ENCODE measurements at places on chromosomes 12 and 14.
A peak's percentile ranks its signal among the peaks of the same experiment; 100 is the strongest.

- no peak for DNase-seq
These were observed 40.9 kb upstream of the EAPP start for GRCh38 chr14:34580381-34580780.

DNA sequence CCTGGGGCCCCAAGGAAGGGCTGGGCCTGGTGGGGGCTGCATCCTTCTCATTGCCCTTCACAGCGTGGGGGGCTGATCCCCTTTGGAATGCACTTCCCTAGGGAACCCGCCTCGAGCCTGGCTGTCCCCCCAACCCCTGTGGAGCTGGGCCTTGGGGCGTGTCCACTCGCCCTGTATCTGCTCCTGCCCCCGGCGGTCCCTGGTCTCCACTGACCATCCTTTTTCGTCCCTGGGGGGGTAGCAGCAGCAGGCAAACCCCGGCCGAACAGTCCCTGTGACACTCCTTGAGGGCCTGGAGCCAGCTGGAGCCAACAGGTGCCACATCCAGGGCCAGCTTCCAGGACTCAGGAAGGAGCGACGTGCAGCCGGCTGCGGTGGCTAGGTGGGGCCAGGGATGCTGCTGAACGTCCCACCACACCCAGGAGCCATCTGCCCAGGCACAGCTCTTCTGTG is 9.4 kb upstream of the GPR132 start:
- peak; percentile 85 for DNase-seq

DNA sequence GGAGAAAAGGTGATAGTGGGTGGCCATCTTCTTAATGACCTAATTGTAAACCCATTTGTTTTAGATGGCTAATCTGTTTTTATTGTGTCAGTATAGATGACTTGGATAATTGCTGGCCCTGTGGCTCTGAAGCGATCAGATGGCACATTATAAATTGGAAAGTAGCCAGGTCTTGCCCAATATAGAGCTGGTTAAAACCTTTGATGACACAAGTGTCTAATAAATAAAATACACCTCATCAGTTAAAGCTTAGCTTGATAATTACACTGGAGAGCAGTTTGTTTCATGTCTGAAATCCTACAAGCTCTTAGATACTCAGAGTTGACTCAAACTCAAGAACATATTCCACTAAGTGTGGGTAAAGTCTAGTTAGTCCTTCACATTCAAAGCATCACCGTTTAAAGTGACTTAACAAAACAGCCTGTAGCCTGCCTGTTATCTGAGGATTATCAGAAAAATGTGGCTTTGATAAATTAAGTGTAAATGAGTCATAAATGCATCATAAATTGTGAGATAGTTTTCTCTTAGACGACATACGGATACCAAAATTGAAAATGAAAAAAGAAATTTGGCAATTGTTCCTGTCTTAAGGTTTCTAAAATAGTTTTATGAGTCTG is 280.9 kb downstream of the LRIG3 start:
- DNase-seq, result peak; percentile 92

GRCh38 chr12:49671031-49671765 is 36.0 kb downstream of the FMNL3 start:
- DNase-seq, result no peak

GRCh38 chr12:100105661-100106060 is 37.0 kb downstream of the BLTP3B start:
- DNase-seq, result no peak

GRCh38 chr14:49972823-49973222 is 79.9 kb downstream of the ARF6 start:
- DNase-seq, result no peak

- DNase-seq, result no peak
These were observed 393.0 kb downstream of the FSCB start for GRCh38 chr14:44113769-44114730.

GRCh38 chr12:39638178-39638577 is 18.6 kb upstream of the ABCD2 start:
- DNase-seq, result peak; percentile 6
